ENCODE measurements at places on chromosomes 3 and 15.
A peak's percentile ranks its signal among the peaks of the same experiment; 100 is the strongest.

GRCh38 chr3:190618330-190619030 lies 104.6 kb downstream of the IL1RAP start:
- no peak for DNase-seq

DNA sequence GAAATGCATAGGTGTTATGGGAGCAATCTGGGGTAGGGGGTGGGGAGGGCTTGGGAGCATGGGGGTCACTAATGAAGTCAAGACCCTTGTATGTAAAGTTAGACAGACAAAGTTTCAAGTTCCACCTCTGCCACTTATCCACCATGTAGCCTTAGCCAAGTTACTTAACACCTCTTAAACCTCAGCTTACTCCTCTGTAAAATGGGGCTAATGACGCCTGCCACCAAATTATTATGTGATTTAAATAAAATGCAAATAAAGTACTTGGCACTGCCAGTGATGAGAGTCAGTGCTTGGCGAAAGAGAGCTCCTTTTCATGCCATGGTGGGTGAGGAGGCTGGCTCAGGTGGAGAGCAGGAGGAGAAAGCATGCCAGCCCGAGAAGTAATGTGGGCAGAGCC lies 18.6 kb upstream of the TLE3 start:
- DNase-seq, result no peak

DNA sequence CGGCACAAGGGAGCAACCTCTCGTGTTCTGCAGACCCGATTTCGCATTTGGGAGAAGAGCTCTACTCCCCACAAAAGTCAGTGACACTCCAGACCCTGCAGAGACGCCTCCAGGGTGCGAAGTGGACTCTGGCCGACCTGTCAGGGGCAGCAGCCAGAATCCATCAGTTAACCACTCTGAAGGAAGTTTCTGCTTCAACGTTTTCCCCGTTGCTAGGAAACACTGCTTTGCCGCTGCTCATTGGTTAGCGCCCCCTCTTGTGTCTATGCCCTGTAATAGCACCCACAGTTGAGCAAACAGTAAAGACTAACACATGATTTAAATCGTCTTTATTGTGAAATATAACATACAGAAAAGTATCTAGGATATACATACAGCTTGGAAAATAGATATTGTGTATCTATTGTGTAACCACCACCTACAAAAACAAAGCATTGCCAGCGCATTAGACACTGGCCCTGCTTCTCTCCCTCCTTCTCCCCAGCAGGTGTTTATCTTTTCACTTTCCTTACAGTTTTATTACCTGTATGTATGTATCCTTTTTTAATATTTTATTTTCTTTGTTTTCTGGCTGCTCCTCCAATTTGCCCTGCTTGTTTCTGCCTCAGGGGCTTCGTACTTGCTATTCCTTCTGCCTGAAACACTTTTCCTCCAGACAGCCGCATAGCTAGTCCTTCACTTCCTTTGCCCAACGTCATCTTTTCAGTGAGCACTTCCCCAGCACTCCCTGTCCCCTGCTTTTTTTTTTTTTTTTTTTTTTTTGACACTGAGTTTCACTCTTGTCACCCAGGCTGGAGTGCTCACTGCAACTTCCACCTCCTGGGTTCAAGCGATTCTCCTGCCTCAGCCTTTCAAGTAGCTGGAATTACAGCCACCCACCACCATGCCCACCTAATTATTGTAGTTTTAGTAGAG lies 38.8 kb downstream of the TMEM40 start:
- no peak for DNase-seq

GRCh38 chr15:45094358-45094730 lies 19.6 kb downstream of the DUOX2 start:
- no peak for DNase-seq

DNA sequence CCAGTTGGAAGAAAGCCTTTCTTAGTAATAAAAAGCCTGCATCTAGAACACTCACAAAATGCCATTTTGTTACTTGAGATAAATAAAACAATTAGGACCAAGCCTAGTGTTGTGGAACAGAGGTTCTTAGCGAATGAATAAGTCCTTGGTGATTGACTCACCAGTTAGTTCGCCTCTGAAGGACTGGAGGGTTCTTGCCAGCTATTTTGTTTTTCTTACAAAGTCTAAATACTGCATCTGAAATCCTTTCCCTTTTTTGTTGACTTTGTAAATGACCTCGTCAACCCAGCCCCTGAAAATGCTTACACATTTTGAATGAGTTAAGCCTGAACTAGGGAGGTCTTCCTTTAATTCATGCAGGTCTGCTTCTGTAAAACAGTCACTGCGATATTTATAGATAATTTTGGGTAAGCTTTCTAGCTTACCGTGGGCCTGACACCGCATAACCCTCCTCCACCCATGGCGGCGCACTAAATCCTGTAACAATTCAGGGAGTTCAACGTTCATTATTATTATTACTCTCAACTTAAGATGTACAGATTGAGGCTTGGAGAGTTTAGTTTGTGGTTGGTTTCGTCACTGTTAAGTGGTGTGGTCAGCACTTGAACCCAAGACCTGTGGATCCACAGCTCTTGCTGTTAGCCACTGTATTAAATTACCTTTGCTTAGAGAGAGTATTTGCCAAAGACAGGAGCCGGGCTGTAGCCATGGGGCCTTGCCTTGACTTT lies 45.0 kb upstream of the SACM1L start:
- no peak for DNase-seq

DNA sequence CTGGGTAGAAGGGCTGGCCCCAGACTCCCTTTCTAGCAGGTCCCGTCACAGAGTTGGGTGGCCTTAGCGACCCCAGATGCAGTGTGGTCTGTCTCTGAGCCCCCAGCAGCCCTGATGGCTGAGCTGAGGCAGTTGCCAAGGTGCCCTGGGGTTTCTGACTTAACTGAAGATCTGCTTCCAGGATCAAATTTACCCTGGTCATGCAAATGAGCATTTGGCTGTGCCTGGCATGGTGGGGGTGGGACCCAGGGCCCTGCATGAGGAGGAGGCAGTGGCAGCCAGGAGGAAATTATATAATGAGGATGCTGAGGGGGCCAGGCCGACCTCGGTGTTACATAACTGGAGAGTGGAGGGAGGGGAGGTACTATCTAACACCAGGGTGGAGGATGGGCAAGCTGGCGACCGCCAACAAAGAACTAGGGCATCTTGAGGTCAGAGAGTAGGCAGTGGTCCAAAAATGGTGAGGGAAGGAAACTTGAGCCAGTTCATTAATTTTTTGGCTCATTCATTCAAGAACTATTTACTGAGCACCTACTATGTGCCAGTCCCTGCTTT lies 16.4 kb downstream of the PLEKHO2 start:
- no peak for DNase-seq

GRCh38 chr3:44554626-44555592 lies at the start of gene ZKSCAN7:
TSS of gene ZKSCAN7 (plus strand) at chr3:44555193. CDS start at chr3:44557048, 1,855 bp downstream.
- DNase-seq, result peak; percentile 10

GRCh38 chr3:39261726-39262125 lies 18.1 kb downstream of the CX3CR1 start:
- DNase-seq, result no peak

DNA sequence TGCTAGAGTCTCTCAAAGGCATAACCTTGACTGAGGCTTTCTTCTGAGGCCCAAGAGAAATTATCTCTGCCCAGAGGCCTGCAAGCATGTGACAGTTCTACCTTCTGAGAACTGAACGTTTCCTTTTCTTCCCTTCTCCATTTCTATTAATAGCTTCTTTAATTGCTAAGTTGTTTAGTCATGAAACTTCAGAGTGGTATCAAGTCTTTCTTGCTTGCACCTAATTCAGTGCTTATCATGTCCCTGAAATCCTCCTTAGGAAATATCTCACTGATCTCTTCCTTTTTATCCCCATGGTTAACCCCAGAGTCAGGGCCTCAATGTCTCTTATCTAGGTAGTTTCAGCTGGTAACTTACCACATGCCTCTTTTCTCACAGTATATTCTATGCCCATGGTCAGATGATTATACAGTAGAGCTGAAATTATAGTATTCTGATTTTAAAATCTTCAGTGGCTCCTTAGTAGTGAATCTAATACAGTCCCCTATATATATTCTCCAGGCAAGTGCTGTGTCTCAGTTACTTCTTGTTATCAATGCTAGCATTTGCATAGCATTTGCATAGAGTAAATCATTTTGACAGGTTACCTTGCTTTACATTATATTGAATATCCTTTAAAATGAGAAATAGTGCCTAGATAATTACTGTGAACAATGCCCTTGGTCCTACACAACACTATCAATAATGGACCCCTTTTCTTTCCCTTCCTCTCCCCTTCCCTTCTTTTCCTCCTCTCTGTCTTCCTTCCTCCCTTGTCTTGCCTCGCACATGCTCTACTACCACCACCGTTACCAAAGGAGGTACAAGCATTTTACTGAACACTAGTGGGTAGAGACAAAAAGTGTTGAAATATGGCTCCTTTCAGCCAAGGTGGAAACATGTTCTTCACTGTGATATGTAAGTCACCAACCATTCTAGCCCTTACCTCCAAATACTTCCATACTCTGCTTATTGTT lies 33.0 kb downstream of the KBTBD8 start:
- DNase-seq, result no peak

GRCh38 chr15:94282269-94283250 lies 51.2 kb downstream of the MCTP2 start:
- DNase-seq, result no peak

GRCh38 chr3:9902372-9903237 lies at the start of gene IL17RE:
TSS of gene IL17RE (plus strand) at chr3:9902848. CDS start at chr3:9902933, 85 bp downstream.
- no peak for DNase-seq

- DNase-seq, result no peak
Observed at GRCh38 chr3:8001307-8001706, 500.3 kb upstream of the LMCD1 start.

DNA sequence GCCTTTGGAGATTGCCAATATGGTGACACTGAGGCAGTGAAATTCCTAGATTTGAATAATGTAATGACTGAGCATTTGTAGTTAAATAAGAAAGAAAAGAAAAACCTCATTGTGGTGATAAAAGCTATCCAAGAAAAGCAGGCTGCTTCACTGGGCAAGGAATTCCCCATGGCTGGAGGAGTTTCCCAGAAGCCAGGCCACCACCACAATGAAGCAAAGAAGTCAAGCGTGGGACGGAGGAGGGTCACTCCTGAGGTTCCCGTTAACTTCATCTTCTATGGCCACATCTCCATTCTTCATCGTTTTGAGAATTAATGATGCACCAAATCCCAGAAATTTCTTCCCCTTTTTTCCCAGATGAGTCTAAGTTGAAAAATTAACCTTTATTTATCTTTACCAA lies 185.8 kb upstream of the BCL6 start:
- no peak for DNase-seq

DNA sequence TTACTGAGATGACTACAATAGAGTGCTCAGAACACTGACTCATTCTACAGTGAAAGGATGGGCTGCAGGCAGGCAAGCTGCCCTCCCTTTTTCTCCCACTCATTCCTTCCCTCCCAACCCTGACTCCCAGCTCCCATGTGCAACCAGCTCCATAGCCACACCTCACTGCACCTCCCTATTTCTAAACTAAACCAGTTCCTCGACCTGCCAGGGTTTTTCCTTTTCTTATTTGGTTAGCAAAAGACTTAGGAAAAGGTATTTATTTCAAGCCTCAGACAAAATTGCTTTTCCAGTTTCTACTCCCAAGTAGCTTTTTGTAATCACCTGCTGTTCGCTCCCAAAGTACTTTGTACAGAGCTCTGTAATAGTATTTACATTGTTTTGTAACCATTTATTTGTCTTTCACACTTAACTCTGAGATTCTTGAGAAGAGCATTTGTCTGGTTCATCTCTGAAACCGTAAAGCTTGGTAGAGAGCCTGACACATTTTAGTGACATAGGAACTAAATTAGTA lies 2.2 kb downstream of the AADAC start:
- no peak for DNase-seq

DNA sequence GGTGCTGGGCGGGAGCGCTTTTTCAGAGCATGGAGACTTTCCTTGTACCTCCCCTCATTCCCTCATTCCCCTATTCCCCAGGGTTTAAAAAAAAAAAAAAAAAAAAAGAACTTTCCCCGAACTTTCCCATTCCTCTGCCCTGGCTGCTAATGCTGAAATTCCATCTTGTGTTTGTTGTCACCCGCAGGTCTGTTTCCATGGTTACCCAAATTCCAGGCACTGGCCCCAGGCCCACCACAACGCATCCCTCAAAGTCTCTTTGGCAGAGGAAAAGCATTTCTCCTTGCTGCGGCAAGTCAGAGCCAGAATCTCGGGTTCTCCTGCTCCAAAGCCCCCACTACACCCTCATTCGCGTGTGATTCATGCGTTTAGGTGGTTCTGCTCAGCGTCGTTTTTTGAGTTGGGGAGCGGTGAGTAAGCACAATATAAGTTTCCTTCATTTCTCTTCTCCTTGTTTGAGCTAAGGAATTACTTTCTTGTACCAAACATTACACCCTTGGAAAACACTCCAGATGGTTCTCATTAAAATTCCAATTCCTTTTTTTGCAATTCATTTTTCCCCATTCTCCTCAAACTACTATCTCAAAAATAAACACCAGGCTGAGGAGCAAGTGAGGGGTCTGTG lies 21.6 kb downstream of the ANAPC13 start:
- no peak for DNase-seq

DNA sequence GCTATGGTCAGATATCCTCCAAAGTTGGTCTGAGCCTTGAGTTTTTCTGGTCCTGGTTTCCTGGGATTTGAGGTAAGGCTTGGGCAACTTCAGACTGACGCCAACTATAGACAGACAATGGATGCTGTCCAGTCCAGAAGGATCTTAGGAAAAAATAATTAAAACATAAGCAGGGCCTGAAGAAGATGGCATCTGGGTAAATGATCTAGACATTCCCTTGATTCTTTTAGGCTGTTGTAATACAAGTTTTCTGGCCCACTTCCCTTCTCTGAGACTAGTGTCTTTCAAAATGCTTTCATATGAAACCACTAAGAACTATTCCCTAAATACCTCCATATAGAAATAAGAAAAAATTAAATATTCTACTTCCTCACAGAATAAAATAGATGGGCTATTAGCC lies 47.7 kb upstream of the PLXND1 start:
- no peak for DNase-seq

GRCh38 chr3:13119471-13120220 lies 46.4 kb upstream of the IQSEC1 start:
- no peak for DNase-seq

DNA sequence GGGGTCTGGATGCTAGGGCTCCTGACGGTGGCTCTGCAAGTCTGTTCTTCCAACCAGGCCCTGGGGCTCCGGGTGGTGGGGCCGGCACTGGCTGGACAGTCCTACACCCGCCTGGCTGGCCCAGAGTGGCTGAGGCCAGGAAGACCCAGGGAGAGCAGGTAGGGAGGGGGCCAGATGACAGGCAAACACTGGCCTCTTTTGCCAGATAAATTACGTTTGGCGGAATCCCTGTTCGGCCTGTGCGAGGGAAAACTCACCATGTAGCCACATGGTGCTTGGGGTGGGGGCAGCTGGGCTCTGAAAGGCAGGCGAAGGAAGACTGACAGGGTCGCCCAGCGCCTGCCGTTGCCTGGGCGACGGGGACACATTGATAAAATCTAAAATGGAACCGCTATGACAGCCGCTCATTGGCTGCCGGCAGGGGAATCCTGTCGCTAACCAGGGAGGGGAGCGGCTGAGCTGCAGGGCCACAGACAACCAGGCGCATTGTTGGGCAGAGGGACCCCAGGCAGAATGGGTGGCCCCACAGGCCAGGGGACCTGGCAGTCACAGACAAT lies 30.4 kb downstream of the IQSEC1 start:
- DNase-seq, result no peak

All from cortex of kidney (tissue), 1 donor.